ENCODE measurements at places on chromosomes 3 and 15.

- no peak for DNase-seq
Observed at GRCh38 chr3:123683505-123684154, 98.8 kb upstream of the HACD2 start.

GRCh38 chr3:66401675-66402491 is 98.9 kb downstream of the LRIG1 start:
- no peak for DNase-seq

- DNase-seq: no peak
Observed at GRCh38 chr3:81308306-81308705, 453.1 kb downstream of the GBE1 start.

DNA sequence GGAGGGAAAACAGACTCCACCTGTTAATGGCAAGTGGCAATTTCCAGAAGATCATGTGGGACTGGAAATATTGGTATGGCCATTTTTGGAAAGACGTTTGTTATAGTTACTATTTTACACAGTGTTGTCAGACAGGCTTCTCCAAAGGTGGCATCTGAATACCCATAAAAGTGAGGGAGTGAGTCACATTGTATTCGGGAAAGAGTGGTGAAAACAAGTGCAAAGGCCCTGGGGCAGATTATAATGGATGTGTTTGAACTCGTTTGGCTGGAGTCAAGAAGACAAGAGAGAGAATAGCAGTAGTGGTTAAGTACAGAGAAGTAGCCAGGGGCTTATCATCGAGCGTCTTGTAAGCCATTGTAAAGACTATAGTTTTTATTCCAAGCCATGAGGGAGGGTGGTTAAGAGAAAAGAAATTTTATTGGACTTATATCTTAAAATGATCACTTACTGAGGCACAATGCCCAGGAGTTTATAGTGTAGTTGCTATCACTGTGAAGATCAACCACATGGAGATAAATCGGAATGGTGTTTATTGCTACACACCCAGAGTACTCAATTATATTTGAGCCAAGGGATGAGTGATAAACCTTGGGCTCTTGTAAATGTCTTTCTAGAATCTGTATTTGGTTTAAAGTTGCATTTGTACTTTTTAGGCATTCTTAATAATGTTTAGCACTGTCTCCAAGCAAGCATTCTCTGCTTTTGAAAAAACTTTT is 212.8 kb upstream of the KBTBD8 start:
- no peak for DNase-seq

GRCh38 chr15:39511916-39512260 is 69.0 kb upstream of the THBS1 start:
- DNase-seq: no peak

DNA sequence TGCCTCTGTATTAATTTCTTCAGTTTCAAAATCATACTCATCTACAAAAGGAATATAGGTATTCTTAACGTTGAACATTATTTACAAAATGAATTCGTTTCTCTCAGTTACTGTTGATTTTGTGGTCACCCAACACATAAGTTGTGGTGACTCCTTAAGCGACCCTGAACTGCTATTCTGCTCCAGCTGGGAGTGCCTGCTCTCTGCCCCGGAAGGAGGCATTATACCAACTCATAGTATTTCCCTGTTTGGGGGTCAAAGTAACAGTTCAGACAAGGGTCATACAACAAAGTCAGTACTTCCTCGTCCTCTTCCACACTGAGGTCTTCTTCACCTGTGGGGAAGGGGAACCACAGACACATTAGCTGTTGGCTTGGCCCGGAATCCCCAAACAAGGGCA is 75.7 kb upstream of the FAM3D start:
- no peak for DNase-seq

DNA sequence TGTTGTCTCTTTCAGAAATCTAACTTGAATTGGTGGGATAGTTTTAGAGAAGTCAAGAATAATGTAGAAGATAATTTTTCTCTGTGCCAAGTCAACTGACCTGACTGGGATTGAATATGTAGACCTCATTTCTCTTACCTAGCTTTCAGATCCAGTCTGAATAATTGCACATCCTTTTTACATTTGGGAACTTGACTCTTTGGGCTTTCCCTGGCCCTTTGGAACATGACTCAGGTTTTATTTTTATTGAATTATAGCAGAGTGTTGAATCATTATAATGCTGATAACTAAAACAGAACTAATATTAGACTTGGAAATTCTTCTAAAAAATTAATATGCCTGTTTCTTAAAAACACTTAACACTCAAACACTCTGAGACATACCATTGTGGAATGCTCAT is 76.5 kb downstream of the PFN2 start:
- no peak for DNase-seq

DNA sequence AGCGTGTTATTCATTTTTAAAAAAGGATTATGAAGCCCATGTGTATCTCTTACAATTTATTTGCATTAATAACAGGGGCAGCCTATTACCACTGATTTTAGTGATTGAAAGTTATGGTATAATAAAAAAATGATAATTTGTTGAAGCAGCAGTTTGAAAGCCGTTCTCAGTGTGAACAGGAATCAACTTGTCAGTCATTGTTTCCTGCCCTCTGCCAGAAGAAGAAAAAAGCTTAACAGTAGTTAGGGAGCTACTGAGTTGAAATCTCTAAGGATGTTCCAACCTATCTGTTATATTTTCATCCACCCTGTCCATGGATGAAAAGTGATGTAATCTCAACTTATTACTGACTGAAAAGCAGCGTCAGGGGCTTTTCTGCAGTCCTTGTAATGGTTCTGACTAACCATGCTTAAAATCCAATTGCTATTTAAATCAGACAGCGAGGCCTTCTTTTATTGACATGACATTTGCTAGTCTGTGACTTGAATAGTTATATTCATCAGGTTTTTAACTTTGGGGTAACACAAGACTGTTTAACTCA is 486.7 kb downstream of the ROBO2 start:
- no peak for DNase-seq

DNA sequence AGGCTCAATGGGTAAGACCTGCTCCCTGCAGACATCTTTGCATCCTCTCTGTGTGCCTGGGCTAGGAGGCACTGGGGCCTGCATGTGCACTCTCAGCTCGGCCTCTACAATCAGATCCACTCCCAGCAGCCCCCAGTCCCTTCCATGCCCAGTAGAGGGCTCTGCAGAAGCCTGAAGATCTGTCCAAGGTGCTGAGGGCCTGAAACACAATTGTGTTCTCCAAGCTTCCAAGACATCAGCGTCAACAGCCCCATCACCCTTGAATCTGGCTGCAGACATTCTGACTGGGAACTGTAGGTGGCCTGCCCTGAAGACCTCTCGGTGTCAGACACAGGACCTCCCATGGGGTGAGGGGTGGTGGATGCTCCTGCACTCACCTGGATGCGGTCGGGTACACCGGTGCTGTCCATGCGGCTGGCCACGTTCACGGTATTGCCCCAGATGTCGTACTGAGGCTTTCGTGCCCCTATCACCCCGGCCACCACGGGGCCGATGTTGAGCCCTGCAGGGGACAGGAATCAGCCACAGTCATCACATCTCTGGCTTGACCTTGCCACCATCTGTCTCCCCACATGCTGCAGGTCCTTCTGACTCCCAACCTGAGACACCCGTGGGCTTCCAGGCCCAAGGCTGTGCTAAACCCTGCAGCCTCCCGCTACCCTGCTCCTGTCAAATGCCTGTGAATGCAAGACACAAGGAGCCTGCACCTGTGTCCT is 84.7 kb downstream of the SEC22A start:
- DNase-seq: peak; percentile 65

DNA sequence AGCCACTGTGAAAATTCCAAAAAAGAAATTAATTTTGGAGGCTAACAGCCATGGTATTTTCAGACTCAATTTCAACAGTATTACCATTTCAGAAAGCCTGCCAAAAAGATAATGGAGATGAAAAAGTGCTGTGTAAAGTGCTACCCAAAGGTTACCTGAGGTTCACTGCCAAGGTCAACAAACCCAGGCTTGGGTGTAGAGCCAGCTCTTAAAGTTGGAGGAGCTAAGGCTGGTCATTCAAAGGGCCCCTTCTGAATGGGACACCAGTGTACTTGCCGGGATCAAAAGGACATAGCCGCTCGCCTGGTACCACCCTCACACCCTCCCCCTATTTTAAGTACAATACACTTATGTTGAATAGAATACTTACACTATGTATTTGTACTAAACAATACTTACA is 64.5 kb downstream of the ETV5 start:
- no peak for DNase-seq

DNA sequence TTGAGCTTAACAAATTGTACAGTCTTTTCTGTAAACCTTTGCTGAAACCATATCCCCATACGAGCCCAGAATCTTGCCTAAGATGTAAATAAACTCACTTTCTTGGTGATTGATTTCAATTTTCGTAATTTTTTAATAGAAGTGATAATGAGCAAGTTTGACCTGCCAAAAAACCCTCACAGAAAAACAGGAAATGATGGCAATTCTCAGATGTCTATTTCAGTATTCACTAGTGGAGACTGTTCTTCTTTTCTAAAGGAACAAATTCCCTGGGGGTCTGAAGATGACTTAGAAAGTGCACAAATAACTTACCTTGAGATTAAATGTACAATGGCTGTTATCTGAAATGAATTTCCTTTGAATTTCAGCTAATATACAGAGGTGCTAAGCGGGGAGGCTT is 116.5 kb upstream of the CMC1 start:
- peak; percentile 44 for DNase-seq

- peak; percentile 38 for DNase-seq
Observed at GRCh38 chr3:153484842-153485241, 322.8 kb downstream of the RAP2B start.

DNA sequence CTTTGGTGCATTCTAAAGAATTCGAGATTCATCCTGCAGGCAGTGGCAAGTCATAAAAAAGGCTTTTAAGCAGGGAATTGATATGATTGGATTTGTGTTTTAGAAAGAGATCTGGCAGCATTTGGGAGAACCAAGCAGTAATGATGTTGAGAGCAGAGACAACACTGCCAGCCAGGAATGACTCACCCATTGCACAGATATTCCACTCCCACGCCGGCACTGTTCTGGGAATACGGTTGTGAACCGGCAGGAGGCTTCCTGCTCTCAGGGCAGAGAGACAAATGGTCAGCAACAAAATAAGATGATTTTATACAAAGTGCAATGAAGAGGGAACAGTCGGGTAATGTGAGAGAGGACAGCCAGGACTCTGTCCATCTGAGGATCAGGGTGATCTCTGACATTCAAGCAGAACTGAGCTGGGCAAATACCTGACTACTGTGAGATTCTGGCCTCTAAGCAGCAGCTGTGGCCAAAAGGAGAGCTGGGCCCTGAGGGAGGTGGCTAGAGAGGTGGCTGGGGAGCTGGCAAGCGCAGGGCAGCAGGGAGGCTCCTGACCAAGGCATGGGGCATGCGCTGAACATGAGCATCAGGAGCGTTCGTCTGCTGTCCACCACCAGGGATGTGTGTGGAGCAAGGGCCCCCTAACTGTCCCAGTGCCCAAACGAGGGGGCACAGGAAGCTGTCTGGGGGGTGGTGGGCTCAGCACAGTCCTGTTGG is 56.1 kb upstream of the PLXNA1 start:
- no peak for DNase-seq

DNA sequence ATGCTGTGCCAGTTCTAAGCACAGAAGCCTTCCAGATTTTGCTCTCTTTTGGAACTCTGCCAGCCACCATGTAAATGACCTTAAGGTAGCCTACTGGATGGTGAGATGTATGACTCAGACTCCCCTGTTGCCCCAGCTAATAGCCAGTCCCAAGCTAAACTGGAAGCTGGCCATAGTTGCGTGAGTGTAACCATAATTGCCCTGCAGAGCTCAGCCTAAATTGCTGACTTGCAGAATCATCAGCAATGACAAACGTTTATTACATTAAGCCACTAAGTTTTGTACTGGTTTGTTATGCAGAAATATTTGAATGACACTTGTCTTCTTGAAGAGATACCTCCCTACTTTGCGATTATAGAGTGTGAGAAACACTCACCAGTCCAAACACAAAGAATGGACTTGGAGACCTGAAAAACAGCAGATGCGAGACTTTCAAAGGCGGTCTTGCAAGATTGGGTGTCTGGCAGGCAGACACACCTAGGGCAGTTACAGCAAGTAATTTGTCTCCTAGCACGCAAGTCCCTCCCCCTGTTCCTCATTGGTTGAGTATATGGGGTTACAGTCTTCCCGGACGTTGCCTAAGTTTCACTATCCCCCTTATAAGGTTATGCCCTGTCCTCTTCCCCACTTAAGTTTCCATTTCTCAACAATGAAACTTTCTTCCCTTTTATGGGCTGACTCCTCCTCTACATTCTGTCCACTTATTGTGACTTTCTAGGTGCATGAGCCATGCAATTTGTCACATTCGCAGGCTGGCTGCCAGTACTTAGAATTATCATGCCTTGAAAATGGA is 83.6 kb upstream of the XCR1 start:
- peak; percentile 62 for DNase-seq

DNA sequence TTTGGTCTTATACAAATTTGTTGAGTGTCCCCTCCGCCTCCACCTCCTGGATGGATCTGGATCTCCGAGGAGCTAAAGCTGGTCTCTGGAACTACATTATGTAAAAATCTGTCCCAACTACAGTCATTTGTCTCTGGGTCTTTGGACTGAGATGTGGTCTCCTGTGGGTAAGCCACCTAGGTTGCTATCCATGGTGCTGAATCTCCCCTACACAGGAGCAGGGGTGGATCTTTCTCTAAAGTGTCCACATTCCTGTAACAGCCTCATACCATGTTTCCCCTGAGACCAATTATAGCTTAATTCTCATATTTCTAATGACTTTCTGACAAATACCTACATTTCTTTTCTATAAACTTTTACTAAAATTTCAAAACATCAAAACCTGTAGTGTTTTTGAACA is 625.8 kb downstream of the TAFA4 start:
- DNase-seq: peak; percentile 23

GRCh38 chr3:152738656-152739055 is 96.3 kb upstream of the P2RY1 start:
- DNase-seq: peak; percentile 72

- no peak for DNase-seq
Observed at GRCh38 chr3:106120356-106120755, 251.5 kb upstream of the CBLB start.

DNA sequence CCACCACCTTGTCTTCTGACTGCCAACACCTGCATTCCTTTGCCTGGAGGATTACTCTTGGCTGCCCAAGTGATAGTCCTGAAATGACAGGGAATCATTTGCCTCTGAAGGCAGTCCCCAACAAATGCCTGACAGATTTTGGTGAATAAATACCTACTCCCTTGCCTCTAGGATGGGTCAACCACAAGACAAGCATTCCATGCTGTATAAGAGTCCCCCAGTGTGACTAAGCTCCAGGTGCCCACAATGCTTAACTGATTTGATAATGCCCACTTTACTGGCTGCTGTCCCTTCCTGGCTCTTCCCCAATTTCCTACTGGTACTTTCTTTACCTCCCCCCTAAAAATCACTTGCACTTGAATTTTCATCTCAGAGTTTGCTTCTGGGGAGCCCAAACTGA is 14.8 kb downstream of the THRB start:
- no peak for DNase-seq

DNA sequence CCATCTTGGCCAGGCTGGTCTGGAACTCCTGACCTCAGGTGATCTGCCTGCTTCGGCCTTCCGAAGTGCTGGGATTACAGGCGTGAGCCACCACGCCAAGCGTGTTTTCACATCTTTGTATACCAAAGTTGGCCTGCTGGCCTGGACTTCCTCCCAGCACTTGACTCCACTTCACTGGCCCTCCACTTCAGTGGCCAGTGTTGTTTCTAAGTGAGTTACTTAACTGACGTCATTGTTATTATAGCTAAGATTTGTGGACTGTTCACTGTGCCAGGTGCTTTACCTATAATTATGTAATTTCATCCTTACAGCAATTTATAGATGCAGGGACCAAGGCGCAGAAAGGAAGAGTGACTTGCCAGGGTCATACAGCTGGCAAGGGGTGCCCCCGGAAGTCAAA is 52.0 kb downstream of the HRH1 start:
- DNase-seq: no peak

Measured in GM12865 (cell line).